ENCODE measurements at places on chromosomes 5 and 9.

- no peak for DNase-seq
These were observed 34.1 kb downstream of the LAMC3 start for GRCh38 chr9:131043087-131043486.

DNA sequence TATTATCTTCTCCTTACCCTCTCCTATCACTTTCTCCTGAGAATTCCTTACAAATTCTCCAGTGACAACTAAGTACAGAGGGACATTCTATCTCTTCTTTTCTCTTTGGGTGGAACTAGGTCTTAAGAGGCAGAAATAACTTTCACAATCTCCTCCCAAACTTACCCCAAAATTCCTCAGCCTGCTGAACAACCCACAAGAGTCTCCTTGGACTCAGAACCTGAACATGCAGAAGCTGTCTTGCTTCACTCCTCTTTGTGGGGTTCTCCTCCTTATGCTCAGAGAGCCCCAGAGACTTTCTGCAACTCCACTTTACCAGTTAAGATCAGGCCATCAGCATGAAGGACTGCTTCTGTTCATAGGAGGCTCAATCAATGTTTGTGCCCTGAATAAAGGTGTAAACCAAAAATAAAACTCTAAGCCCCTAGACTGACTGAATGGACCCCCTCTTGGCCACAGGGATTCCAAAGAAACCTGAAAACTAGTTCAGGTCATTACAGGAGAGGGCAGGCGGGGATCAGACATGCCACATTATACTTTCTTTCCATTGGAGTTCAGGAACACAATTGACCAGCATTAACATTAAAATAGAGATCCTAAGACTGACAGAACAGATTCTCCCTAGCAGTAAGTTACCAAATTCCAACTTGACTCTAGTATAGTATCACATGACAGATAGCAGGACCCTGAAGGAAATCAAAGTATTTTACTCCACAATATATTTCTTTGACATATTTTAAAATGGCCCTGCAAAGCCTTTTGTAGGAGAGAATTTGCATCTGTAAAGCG is 179.7 kb upstream of the FBXL17 start:
- no peak for DNase-seq

DNA sequence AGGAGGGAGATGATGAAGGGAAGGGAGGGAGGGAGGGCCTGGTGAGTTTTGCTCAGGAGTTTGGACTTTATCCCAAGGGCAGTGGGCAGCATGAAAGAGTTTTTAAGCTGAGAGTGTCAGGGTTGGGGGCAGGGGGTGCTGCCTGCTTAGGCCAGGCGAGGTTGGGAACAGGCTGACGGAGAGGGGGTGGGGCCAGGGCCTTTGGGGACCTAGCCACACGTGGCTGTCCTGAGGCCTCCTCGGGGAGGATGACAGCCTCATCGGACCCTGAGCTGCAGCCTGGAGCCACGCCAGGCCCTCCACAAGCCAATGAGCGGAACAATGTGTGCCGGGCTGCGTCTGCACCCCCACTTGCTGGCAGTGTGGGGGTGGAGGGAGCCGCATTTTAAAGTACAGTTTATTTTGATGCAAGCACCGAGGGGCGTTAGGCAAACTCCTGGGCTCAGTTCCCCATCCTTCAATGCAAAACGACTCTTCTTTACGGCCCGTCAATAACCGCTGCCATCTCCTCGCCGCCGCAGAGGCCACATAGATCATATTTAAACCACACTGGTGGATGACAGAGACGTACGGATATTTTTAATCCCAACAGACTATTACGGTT is 5.3 kb upstream of the RXRA start:
- DNase-seq = no peak

DNA sequence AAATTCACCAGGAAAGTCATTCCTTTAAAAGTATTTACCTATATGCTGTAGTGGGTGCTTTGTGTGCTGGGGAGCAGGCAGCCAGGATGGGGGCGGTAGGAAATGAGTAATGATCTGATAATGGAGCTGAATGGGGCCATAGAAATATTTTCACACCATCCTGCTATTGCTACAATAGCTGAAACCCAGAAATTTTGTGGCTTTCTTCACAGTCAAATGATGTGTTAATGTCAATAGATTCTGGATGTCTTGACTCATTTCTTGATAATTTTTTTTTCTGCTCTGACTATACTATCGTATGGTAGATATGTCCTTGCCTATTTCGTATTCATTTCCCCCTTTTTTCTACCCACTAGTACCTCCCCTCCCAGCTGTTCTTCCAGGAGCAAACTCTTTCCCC is 59.5 kb downstream of the RORB start:
- no peak for DNase-seq

GRCh38 chr9:19460243-19460642 is 51.4 kb downstream of the ACER2 start:
- no peak for DNase-seq

DNA sequence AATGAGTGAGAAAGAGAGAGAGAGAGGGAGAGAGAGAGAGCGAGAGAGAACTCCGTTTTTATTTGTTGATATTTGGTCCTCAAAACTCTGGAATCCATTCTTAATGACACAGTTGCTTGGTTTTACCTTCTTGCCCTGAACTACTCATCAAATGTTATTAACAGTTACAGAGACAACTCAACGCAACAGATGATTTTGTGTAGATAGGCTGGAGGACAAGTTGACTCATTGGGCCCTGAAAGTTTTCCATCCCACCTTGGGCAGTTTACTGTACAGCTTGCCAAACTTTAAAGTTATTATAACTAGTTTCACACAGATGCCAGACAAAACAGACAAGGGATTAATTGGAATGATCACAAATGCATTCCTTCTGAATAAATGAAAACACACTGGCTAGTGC is 339.9 kb downstream of the ARL15 start:
- no peak for DNase-seq

DNA sequence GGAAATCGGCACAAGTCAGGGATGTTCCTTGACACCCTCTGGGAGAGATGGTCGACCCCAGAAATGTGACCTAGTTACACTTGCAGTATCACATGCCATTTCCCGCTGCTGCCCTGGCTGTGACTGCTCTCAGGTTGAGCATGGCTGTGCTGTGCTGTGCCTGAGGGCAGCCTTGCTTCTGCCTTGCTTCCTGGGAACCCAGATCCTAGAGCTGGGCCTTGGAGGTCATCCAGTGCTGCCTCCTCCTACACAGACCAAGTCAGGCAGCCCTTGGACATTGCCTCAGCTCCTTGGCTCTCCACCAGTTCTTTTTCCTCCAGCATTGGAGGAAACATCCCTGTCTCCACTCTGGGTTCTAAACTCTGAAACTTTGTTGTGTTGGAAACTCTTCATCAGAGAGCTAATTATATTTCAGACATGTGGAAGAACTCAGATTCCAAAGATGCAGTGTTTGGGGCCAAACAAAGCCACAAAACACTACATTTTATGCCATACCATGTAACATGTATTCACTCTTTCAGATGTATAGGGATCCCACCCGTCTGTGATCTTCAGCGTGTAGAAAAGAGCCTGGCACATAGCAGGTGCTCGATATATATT is 6.1 kb downstream of the MAMDC2 start:
- no peak for DNase-seq

- no peak for DNase-seq
These were observed 114.1 kb downstream of the PIK3R1 start for GRCh38 chr5:68329554-68330255.

DNA sequence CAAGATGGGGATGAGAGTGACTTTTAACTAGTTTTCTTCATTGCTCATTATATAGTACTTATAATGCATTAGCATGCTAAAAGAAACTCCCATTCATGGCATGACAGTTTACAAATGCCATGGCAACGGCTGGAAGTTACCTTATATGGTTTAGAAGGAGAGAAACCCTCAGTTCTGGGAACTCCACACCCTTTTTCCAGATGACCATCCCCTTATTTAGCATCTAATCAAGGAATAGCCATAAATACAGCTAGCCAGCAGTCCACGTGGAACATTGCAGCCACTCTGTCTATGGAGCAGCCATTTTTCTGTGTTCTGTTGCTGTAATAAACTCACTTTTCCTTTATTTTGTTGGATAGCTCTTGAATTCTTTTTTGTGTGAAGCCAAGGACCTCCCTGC is 1137.8 kb downstream of the CDH18 start:
- DNase-seq = no peak

GRCh38 chr5:136963504-136963903 is 535.6 kb downstream of the SPOCK1 start:
- DNase-seq = no peak

DNA sequence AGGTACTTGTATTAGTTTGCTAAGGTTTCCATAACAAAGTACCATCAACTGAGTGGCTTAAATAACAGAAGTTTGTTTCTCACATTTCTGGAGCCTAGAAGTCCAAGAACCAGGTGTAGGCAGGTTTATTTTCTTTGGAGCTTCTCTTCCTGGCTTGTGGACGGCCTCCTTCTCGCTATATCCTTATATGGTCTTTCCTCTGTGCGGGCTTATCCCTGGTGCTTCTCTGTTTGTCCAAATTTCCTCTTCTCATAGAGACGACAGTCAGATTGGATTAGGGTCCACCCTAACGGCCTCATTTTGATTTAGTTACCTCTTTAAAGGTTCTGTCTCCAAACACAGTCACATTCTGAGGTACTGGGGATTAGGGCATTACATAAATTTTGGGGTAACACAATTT is 88.3 kb downstream of the RMI1 start:
- DNase-seq = no peak

DNA sequence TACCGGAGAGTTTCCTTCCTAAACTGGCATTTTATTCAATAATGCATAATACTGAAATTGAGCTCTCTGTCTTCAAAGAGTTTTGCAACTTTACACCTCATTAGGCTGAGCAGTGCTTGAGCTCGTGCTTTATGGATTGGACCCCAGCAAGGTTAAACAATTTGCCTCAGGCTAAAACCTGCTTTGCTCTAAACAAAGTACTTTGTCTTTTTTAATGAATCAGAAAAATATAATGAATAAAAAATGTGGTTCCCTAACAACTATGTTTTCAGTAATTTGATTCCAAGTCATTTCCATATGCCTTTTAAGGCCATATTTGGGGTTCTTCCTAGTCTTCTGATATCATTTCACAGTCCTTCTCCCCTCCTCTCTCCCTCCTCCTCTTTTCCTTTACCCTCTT is 20.0 kb downstream of the ZNF366 start:
- DNase-seq = no peak

DNA sequence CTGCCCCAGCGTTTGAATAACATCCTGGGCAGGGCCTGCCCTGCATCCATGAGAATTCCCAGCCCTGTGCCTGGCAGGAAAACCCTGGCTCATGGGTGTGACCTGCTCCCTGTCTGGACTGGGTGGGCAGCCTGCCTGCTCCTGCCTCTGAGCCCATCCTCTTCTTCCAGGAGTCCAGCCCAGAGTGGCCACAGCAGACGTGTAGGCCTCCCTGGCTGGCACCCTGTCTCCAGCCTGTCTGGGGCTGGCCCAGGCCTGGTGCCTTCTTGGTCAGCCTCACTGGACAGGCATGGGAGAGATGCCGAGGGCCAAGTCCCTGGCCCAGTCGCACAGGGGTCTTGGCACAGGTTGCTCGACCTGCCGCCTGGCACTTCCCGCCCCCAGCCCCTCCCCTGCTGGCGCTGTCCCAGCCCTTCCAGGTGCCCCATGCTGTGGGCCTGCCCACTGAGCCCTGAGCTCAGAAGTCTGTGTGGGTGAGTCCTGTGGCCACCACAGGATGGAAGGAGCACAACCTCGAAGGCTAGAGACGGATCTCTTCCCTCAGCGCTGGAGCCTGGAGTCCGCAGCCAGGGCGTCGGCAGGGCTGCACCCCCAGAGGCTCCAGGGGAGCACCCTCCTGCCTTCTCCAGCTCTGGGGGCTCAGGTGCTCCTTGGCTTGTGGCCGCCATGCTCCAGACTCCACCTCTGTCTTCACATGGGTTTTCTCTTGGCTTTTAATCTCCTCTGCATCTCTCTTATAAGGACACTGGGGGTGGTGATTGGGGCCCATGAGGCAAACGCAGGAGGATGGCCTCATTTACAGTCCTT is 11.8 kb upstream of the COL5A1 start:
- DNase-seq = no peak

GRCh38 chr5:122730037-122730436 is 44.8 kb upstream of the SNX2 start:
- DNase-seq = no peak

DNA sequence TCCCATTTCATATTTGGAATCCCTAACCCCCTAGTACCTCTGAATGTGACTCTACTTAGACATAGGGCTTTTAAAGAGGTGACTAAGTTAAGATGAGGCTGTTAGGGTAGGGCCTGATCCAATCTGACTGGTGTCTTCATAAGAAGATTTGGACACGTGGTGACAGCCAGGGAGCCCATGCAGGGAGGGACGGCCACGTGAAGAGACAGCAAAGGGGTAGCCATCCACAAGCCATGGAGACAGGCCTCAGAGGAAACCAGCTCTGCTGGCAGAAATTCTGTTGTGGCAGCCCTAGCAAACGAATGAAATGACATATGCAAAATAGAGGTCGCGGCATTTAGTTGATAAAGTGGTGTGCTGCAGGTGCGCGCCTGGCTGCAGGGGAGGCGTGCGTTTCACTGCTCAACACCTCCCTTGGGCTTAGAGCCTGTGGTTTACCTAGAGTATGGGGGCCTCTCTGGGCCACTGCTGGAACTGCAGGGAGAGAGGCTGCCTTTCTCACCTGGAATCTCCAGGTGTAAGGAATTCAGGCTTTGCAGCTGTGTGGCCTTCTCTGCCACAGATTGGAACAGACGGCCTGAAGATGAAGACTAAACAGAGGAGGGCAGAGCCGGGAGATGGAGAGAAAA is 7.1 kb upstream of the AFAP1L1 start:
- no peak for DNase-seq

GRCh38 chr5:134610725-134611124 is 21.9 kb downstream of the SAR1B start:
- no peak for DNase-seq

GRCh38 chr5:150124596-150124995 is 31.0 kb downstream of the PDGFRB start:
- DNase-seq = no peak

DNA sequence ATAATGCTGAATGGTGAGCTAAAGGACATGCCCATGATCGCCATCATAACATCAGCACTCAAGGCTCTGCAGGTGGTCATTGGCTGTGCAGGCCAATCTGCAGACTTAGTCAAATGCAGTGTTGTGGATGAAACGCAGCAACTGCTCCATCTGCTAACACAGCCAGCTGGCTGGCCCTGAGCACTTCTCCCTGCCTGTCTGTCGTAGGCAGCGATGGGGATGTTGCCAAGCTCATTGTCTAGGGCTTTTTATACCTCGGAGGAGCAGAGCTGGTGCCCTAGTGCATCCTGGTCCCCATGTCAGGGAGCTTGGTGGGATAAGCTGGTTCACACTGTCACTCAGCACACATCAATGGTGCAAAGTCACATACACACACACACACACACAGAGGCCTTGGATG is 189.4 kb downstream of the TENT4A start:
- DNase-seq = no peak

GRCh38 chr9:136829412-136829811 is 12.9 kb upstream of the AJM1 start:
- DNase-seq = no peak

- no peak for DNase-seq
These were observed 25.3 kb upstream of the CXCL14 start for GRCh38 chr5:135604056-135604455.

GRCh38 chr5:176373100-176373818 is 8.0 kb downstream of the ARL10 start:
- DNase-seq = no peak

- no peak for DNase-seq
These were observed 20.1 kb upstream of the TCERG1 start for GRCh38 chr5:146426853-146427618.
